ENCODE measurements at places on chromosomes 1 and 21.

GRCh38 chr1:168116327-168116799, 20.4 kb downstream of the GPR161 start:
- no peak overlapping the region for H3K4me3 ChIP-seq
- H3K27ac ChIP-seq: no peak overlapping the region
- H3K27me3 ChIP-seq: no peaks in the 10 kb centered on the region
- no peaks in the 10 kb centered on the region for H3K36me3 ChIP-seq
- H3K4me1 ChIP-seq: no peaks in the 10 kb centered on the region
- no peak for DNase-seq

GRCh38 chr1:159918352-159919200, 6.7 kb downstream of the TAGLN2 start:
- peaks cover 41% of the 10 kb centered on the region for H3K36me3 ChIP-seq
- H3K27me3 ChIP-seq: no peaks in the 10 kb centered on the region
- H3K4me3 ChIP-seq: no peak overlapping the region
- no peak overlapping the region for H3K27ac ChIP-seq
- H3K4me1 ChIP-seq: peaks cover 23% of the 10 kb centered on the region

DNA sequence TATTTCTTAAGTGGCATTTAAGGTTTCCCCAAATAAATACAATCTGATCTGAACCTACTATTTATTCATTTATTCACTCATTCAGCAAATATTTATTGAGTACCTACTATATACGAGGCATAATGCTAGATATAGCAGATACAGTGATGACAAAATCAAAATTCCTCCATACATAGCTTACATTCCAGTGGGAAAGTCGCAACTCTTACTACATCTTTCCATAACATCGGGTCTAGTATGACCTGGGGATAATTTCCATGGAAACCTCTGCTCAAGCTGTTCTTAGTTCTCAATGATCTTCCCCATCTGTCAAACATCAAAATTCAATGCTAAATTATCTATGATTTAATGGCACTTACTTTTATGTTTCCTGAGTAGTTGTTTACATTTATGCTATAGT, 70.8 kb upstream of the PRKACB start:
- H3K27ac ChIP-seq: no peak overlapping the region
- peaks cover 21% of the 10 kb centered on the region for H3K4me1 ChIP-seq
- DNase-seq: no peak
- H3K4me3 ChIP-seq: no peak overlapping the region
- H3K36me3 ChIP-seq: peaks cover 2% of the 10 kb centered on the region

DNA sequence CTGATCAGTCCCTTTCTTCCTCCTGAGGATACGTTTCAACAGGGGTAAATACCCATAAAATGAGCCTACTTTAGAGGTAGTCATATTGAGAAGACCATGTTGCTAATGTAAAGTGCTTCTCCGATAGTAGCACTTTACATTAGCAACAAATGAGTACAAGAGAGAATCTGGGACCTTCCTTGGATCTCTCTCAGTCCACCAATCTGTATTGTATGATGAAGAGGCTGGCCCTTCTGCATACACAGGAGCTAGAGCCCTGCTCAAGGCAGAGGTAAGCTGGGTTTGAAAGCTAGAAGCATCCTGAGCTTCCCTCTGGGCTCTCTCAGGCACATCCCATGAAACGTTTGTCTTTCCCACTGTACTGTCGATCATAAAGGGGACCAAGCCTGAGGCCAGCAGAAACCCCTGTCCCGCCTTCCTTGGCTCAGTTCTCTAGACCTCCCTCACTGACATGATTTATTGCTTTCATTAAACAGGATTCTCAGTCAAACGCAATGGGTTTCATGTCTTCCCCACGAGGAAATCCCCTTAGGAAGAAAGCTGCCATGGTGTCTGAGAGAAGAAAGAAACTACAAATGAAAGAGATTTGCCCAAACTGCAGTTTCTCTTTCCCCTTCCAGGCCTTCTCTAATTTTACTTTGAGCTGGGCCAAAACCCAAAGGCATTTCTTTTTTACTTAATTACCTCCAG, 62.8 kb upstream of the BCAR3 start:
- H3K27me3 ChIP-seq: no peaks in the 10 kb centered on the region
- no peak for DNase-seq
- H3K27ac ChIP-seq: no peak overlapping the region
- H3K4me1 ChIP-seq: peaks cover 1% of the 10 kb centered on the region
- no peaks in the 10 kb centered on the region for H3K36me3 ChIP-seq
- no peak overlapping the region for H3K4me3 ChIP-seq

DNA sequence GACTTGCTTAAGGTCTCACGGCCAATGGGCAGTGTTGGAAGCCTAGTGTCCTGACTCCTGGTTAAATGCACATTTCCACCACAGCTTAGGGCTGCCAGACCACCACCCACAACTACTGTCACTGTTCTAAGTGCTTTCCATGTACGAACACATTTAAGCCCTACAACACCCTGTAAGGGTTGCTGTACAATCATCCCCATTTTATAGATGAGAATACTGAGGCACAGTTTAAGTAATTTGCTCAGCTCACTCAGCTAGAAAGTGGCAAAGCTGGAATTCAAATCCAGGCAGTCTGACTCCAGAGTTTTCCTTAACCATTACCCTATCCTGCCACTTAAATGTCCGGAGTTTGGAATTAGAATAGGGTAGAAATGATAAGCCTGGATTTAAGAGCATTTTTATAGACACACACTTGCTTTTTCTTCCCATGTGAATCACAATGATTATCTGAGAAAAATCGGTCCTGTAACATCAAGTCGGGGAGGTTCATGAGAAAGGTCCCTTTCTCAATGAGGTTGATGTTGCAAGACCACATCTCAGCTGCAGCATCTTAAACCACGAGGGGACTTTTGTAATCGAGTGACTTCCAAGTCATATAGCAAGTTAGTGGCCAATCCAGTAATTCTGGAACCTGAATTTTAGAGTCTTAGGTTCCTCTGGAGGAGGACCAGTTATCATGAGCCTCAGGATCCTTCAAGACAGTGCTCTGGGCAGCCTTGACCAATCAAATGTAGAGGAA, 8.6 kb downstream of the E2F2 start:
- no peaks in the 10 kb centered on the region for H3K27me3 ChIP-seq
- H3K36me3 ChIP-seq: peaks cover 98% of the 10 kb centered on the region
- H3K27ac ChIP-seq: no peak overlapping the region
- no peak for DNase-seq
- H3K4me3 ChIP-seq: no peak overlapping the region

DNA sequence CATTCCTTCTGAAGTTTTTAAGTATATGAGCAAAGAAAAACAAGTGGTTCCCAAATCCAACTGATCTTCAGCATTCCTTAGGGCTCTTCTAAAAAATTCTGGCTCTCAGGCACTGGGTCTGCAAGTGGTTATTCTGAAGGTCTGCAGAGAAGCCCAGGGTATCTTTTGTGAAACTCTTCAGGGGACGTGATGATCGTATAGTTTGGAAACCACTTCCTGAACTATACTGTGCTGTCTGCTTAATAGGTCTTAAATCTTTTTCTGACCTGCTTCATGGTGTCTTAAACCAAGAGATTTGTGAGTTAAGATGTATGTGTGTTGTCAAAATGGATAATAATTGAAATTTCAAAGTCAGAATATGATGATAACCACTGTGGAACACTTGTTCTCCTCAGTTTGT, 115.5 kb downstream of the LHX9 start:
- H3K4me1 ChIP-seq: peaks cover 14% of the 10 kb centered on the region
- no peak for DNase-seq
- H3K27ac ChIP-seq: no peak overlapping the region
- H3K4me3 ChIP-seq: no peak overlapping the region

DNA sequence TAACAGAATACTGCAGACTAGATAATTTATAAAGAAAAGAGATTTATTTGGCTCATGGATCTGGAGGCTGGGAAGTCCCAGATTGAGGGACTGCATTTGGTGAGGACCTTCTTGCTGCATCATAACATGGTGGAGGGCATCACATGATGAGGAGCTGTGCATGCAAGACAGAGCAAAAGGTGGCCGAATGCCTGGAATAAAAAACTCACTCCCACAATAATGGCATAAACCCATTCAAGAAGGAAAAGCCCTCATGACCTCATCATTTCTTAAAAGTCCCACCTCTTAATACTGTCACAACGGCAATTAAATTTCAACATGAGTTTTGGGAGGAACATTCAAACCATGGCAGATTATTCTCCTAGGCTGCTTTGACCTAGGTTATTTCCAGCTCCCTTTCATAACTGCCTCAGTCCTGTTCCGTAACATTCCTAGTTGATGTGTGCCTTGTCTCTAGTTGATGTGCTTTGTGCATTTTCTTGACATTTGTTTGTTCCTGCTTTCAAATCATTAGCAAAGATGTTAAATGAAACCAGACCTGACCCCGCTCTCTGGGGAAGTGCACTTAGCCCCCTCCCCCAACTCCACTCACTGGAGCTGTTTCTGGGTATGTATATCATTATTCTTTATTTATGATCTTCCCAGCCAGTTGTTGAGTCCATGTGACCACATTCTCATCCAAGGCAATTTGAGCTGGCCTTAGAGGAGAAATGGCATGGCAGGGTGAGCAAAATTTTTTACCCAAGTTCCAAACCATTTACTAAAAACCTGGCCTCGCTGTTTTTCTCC, 148.5 kb downstream of the GDAP2 start:
- DNase-seq: no peak
- no peaks in the 10 kb centered on the region for H3K27me3 ChIP-seq
- no peak overlapping the region for H3K4me3 ChIP-seq
- H3K27ac ChIP-seq: no peak overlapping the region
- H3K4me1 ChIP-seq: peaks cover 10% of the 10 kb centered on the region
- H3K36me3 ChIP-seq: no peaks in the 10 kb centered on the region

DNA sequence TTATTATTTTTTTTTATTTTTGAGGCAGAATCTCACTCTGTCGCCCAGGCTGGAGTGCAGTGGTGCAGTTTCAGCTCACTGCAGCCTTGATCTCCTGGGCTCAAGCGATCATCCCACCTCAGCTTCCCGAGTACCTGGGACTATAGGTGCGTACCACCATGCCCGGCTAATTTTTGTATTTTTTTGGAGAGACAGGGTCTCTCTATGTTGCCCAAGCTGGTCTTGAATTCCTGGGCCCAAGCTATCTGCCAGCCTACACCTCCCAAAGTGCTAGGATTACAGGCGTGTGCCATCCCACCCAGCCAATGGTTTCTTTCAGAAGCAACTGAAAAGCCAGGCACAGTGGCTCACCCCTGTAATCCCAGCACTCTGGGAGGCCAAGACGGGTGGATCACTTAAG, 2.3 kb downstream of the KRTCAP2 start:
- H3K4me1 ChIP-seq: peaks cover 53% of the 10 kb centered on the region
- no peaks in the 10 kb centered on the region for H3K27me3 ChIP-seq
- peaks cover 23% of the 10 kb centered on the region for H3K36me3 ChIP-seq
- DNase-seq: peak; percentile 3

GRCh38 chr21:25934130-25934529, 199.4 kb downstream of the GABPA start:
- H3K27ac ChIP-seq: no peak overlapping the region
- peaks cover 8% of the 10 kb centered on the region for H3K4me1 ChIP-seq
- H3K4me3 ChIP-seq: no peak overlapping the region
- no peaks in the 10 kb centered on the region for H3K36me3 ChIP-seq

- no peaks in the 10 kb centered on the region for H3K36me3 ChIP-seq
- H3K4me3 ChIP-seq: no peak overlapping the region
- no peaks in the 10 kb centered on the region for H3K4me1 ChIP-seq
- H3K27ac ChIP-seq: no peak overlapping the region
- H3K27me3 ChIP-seq: peaks cover 10% of the 10 kb centered on the region
Measured at GRCh38 chr1:209657918-209658317, 5.7 kb upstream of the LAMB3 start.

GRCh38 chr1:180431683-180432082, 70.7 kb downstream of the ACBD6 start:
- H3K27ac ChIP-seq: no peak overlapping the region
- peaks cover 4% of the 10 kb centered on the region for H3K36me3 ChIP-seq
- no peaks in the 10 kb centered on the region for H3K4me1 ChIP-seq
- no peak for DNase-seq
- no peak overlapping the region for H3K4me3 ChIP-seq
